Spinal cord (tissue), 10 donors: ENCODE measurements at places on chromosomes 6 and 20.

GRCh38 chr6:148212366-148212765, 130.3 kb upstream of the SASH1 start:
- DNase-seq = no peak

- DNase-seq = peak; percentile 11
Measured at GRCh38 chr6:104402572-104402971, 457.1 kb downstream of the HACE1 start.

DNA sequence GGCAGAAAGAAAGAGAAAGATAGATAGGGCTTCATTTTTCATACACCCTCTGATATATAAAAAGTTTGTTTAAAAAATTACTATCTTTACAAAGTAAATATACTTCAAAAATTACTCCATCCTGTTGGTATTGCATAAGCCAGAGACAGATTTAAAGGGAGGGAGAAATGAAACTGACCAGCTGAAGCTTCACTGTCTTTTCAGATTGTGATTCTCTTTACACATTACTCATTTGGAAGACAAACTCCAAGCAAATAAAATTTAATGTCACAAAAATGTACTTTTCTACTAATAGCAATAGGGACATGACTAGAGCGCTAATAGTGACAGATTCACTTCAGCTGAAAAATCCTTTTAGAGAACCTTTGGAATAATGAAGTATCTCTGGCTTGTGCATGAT, 38.6 kb upstream of the MARCKS start:
- DNase-seq = no peak

DNA sequence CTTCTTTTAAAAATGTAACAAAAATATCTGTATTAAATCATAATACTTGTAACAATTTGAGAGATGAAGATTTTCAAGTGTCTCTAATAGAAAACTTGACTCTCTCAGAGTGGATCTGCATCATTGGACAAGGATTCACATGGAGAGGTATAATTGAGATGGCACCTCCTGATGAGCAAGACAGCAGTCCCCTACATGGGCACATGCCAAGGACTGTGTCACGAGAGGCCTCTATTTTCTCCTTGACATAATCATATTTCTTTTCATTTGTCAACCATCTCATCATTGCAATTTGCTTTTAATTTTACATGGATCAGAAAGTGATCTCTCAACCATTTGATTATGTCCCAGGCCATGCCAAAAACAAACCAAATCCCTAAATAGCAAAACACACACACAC, 206.8 kb upstream of the THEMIS start:
- DNase-seq = peak; percentile 59

DNA sequence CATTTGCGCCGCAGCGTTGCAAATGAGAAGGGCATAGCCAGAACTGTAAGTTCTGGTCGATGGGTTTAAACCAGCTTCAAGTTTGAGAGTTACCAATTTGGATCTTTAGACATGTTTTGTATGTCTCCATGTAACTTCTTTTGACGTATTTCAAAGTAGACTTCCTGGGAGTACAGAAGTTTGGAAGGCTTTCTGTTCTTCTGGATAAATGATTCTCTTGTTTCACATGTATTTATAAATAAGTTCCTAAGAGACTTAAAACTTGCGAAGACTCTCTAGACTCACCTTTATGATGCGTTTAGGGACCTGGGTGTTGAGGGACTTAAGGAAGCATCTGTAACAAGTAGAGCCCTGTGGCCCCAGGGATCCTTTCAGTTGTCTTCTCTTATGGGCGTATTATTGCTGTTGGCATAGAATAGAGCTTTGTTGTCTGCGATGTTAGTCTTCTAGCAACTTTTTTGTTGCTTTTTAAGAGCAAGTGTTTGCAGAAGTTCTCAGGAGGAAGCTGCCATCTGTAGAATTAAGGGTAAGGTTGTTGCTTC, 1.3 kb downstream of the CDYL start:
- no peak for DNase-seq

DNA sequence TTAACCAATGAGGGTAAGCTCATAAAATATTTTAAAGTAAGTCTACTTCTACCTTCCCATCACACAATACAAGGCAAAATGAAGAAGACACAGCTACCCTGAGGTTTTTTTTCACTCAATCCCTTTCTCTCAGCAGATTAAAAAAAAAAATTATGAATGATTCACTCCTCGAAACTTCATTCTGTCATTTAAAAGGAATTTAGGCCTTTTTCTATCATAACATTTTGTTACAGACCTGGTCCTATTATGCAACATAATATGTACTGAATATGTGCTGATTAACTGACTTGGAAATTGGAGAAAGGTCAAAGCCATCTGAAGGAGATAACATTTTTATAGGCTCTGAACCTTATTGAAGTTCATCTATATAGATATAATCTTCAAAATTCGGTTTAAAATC, 45.5 kb downstream of the PRL start:
- DNase-seq = no peak

- DNase-seq = no peak
Measured at GRCh38 chr6:25998379-25998778, 35.8 kb downstream of the TRIM38 start.

GRCh38 chr6:20178327-20178726, 33.9 kb downstream of the MBOAT1 start:
- no peak for DNase-seq

DNA sequence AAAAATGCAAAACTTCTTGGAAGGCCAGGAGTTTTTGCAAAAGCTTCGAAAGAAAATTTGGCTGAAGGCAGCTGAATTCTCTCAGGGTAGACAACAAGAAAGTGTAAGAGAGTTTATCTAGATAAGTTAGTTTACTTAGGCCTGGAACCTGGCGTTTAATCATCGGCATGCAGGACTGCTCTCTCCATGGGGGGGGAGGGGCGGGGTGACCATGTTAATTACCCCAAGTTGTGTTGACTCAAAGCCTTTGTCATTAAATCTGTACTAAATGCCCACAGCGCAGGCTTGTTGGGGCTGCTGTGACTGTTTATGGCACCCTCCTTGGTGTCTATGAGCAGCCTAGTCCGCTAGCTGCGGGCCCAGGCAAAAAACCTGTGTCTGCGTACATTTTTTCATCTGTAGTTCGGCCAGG, 20.1 kb upstream of the ZNF451 start:
- no peak for DNase-seq

- peak; percentile 80 for DNase-seq
Measured at GRCh38 chr20:58890518-58891085, 38.1 kb downstream of the GNAS start.

DNA sequence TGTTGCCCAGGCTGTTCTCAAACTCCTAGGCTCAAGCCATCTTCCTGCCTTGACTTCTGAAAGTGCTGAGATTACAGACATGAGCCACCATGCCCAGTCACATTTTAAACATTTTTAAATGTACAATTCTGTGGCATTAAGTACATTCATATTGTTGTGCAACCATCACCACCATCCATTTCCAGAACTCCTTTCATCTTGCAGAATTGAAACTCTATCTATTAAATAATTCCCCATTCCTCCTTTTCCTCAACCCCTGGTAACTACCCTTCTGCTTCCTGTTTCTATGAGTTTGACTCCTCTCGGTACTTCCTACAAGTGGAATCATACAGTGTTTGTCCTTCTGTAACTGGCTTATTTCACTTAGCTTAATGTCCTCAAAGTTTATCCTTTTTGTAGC, 103.8 kb upstream of the NAA20 start:
- no peak for DNase-seq
